CD8-positive, alpha-beta memory T cell (primary cell): ENCODE measurements at places on chromosomes 7 and 10. TPM values are rescaled to one million over a fixed set of nuclear protein-coding genes. Genes with fewer than 3 reads are reported as not detected.

The TAS2R41 gene
- not detected for total RNA-seq

The EBLN1 gene
- not detected for total RNA-seq

DNA sequence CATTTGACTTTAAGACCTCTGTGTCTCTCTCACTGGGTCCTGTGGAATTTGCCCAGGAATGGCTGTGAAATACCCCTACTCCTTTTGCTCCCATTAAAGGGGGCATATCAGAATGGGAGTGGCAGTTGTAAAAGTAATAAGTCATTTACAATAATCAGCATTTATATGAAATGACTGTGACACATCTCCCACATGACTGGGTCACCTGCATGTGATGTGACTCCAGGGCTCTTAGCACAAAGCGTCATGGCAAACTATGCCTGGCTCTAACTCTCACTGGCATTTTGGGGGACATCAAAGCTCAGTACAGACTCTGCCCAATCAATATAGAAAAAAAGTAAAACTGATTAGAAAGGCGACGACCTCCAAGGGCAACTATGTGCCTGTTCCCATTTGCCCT lies 157.6 kb downstream of the RPS24 start:
- no peaks in the 10 kb centered on the region for H3K27me3 ChIP-seq
- H3K27ac ChIP-seq = no peak overlapping the region
- DNase-seq = no peak
- H3K36me3 ChIP-seq = no peaks in the 10 kb centered on the region
- no peak overlapping the region for H3K4me3 ChIP-seq

- no peaks in the 10 kb centered on the region for H3K36me3 ChIP-seq
- H3K27me3 ChIP-seq = no peaks in the 10 kb centered on the region
- DNase-seq = no peak
- no peak overlapping the region for H3K4me3 ChIP-seq
- no peak overlapping the region for H3K27ac ChIP-seq
- no peaks in the 10 kb centered on the region for H3K4me1 ChIP-seq
Observed at GRCh38 chr7:28110427-28111012, 70.1 kb downstream of the JAZF1 start.

The RPEL1 gene
- total RNA-seq = not detected

DNA sequence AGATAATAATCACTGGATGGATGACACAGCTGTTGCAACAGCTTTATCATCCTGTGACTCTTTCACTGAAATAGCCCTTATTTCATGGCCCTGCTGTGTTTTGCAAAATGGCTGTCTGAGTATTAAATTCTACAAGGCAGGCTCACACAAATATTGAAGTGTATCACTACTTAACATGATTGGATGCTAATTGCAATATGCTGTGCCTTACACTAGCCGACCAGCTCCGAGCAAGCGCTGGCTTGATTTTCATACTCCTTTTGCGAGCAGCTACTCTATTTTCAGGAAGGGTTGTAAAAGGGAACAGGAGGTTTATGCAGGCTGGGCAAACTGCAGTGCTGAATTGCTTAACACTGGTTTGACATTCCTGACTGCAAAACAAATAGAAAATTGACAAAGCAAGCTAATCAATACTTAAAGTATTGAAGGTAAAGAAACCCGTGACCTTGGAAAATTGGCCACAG lies 121.6 kb downstream of the CACNB2 start:
- no peaks in the 10 kb centered on the region for H3K36me3 ChIP-seq
- no peak overlapping the region for H3K27ac ChIP-seq
- H3K4me1 ChIP-seq = no peaks in the 10 kb centered on the region
- H3K4me3 ChIP-seq = no peak overlapping the region
- no peak for DNase-seq

GRCh38 chr10:114575417-114576131 lies 82.5 kb downstream of the ABLIM1 start:
- no peaks in the 10 kb centered on the region for H3K27me3 ChIP-seq
- no peak overlapping the region for H3K27ac ChIP-seq
- H3K4me3 ChIP-seq = no peak overlapping the region
- DNase-seq = no peak
- no peaks in the 10 kb centered on the region for H3K4me1 ChIP-seq
- no peaks in the 10 kb centered on the region for H3K36me3 ChIP-seq

DNA sequence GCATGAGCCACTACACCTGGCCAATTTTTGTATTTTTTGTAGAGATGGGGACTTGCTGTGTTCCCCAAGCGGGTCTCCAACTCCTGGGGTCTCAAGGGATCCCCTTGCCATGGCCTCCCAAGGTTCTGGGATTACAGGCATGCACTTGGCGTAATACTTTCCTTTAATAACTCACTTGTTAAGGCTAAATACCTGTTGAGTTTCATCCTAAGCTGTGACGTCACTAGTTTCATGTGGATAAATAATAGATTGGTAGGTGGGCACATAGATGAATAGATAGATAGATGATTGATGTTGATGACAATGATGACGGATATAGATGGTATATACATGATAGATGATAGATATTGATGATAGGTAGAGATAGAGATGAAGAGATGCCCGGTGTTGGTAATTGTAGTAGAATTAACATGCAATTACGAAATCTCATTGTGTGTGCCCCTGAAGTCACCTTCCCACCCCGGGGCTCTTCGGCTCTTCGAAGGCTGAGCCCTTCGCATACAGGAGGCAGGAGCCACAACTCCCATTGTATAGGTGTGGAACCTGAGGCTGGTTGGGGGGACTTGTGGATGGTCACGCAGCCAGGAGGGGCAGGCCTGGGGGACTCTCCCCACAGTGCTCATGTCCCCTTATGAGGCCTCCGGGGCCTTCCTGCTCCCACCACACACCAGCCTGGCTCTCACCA lies 2.6 kb downstream of the GRIFIN start:
- no peak overlapping the region for H3K27ac ChIP-seq
- H3K36me3 ChIP-seq = no peaks in the 10 kb centered on the region
- no peak for DNase-seq

The IGFBP3 gene
- 4.5 TPM for total RNA-seq

- DNase-seq = no peak
- H3K4me3 ChIP-seq = no peak overlapping the region
- no peak overlapping the region for H3K27ac ChIP-seq
- no peaks in the 10 kb centered on the region for H3K36me3 ChIP-seq
Observed at GRCh38 chr10:15265056-15265455, 96.6 kb upstream of the NMT2 start.

The UCN3 gene
- total RNA-seq = not detected

The FXYD4 gene
- total RNA-seq = not detected

DNA sequence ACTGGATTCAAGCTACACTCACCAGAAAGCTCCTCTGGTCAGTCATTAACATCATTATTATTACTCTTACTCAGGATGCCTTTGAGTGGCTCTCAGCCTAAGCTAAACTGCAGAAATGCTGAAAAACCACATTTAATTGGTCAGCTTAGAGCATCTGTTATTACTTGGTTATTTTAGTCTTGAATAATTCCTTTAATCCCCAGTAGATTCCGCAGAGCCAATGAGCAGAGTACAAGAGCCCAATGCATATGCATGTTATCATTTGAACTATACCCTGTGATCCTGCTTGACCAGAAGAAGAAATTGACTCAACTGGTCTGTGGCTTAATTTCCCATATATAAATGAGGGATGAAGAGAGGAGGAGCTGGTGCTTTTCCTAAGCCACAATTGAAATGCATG lies 417.6 kb upstream of the C7orf33 start:
- H3K27me3 ChIP-seq = no peaks in the 10 kb centered on the region
- H3K27ac ChIP-seq = no peak overlapping the region
- H3K4me1 ChIP-seq = no peaks in the 10 kb centered on the region
- no peak for DNase-seq

DNA sequence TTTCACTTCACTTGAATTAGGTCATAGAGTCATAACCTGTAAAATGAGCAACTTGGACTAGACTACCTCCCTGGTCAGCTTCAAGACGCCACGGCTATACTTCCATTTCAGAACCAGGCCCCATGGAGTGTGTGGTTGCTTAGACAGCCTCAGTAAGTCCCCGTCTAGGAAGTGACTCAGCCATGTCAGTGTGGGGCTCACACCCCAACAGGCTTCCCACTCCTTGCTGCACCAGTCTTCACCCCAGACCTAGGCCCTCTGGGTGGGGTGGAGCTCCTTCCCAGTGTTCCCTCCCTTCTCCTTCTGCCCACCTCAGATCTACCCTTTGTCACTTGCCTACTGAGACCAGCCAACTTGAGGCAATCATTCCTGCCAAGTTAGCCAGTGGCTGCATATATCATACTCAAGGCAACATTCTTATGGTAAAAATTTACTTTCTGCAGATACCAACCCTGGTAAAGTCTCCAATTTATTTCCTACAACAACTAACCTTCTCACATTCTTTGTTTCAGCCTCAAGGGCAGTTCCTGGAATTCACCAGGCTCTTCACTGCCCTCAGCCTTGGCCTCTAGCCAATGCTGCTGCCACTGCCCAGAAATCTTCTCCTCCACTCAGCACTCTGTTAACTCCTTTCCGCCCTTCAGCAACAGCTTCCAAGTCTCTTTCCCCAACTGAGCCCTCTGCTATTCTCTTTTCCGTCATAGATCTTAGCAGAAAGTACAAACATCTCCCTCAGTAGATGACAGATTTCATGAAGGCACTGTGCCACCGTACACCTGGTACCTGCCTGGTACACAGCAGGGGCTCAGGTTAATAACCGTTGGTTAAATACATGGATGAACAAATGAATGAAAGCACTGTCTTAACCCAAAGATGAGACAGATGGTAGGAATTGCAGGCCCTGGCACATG lies 31.3 kb upstream of the ZNRF2 start:
- H3K27ac ChIP-seq = no peak overlapping the region
- H3K4me1 ChIP-seq = no peaks in the 10 kb centered on the region
- no peaks in the 10 kb centered on the region for H3K27me3 ChIP-seq
- no peak overlapping the region for H3K4me3 ChIP-seq

The ERLIN1 gene
- 27.7 TPM for total RNA-seq

The CC2D2B gene
- not detected for total RNA-seq

- H3K4me3 ChIP-seq = no peak overlapping the region
- DNase-seq = no peak
- no peaks in the 10 kb centered on the region for H3K36me3 ChIP-seq
- H3K27ac ChIP-seq = no peak overlapping the region
Observed at GRCh38 chr7:118076564-118076963, 107.4 kb upstream of the LSM8 start.

The ARHGAP22 gene
- total RNA-seq = not detected

DNA sequence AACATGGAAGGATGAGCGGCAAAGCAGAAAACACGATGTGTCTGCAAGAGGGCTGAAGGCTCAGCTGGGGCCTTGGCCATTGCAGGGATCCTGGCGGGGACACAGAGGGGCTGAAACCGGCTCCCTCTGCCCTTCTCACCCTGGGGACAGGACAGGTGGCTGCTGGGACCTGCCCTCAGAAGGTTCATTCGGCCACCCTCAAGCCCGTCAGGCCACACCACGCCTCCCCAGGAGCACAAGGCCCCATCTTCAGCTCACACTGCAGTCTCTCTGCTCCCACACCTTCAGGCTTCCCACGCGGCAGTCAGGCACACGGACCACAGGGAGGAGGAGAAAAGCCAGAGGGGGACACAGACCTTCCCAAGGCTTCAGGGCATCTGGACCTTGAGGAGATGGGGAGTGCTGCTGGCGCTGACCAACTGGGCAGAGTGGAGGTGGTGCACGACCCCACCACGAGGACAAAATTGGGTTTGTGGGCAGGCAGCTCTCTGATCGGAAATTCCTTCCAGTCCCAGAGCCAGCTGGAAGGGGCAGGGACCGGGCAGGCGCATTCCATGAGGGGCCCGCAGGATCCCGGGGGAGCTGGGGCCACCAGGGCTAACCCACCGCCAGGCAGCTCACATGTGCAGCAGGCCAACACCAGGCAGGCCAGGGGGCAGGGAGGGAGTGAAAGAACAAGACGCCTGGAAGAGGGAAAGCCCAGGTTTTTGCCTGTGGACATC lies 104.0 kb downstream of the MAD1L1 start:
- H3K4me1 ChIP-seq = no peaks in the 10 kb centered on the region

- DNase-seq = no peak
- no peaks in the 10 kb centered on the region for H3K36me3 ChIP-seq
- H3K4me1 ChIP-seq = no peaks in the 10 kb centered on the region
- no peak overlapping the region for H3K27ac ChIP-seq
Observed at GRCh38 chr7:14420768-14421167, 431.3 kb upstream of the ETV1 start.

- no peak overlapping the region for H3K4me3 ChIP-seq
- no peaks in the 10 kb centered on the region for H3K27me3 ChIP-seq
- no peak overlapping the region for H3K27ac ChIP-seq
- DNase-seq = no peak
- peaks cover 15% of the 10 kb centered on the region for H3K4me1 ChIP-seq
Observed at GRCh38 chr10:1120801-1121211, 64.6 kb downstream of the WDR37 start.

The LRRTM3 gene
- not detected for total RNA-seq

- no peaks in the 10 kb centered on the region for H3K4me1 ChIP-seq
- no peaks in the 10 kb centered on the region for H3K36me3 ChIP-seq
- no peak overlapping the region for H3K27ac ChIP-seq
- no peaks in the 10 kb centered on the region for H3K27me3 ChIP-seq
- no peak overlapping the region for H3K4me3 ChIP-seq
- DNase-seq = no peak
Observed at GRCh38 chr7:47357863-47358262, 224.0 kb downstream of the TNS3 start.

DNA sequence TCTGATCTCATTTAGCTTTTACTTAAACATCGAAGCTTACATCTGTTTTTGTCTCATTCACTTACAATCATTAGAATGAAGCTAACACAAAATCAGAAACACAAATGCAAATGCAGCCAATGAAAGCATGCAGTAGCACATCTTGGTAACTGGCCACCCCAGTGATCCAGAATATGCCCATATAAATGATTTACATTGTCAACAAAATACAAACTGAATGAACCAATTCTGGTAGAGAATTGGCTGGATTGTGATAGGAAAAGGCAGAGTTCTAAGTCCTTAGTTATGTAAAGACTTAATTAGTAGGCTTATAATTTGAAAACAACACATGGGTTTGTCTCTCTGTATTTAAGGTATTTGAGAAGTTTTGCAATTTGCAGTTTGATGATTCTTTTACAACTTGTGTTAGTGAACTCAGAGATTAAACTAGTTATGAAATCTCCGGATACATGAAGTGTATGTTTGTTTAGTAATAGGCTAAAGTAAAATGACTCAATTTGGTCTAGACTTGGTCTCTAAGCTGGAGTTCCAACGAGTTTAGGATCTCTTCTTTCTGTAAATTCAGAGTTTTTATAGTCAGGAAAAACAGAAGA lies 21.2 kb downstream of the TECTB start:
- no peaks in the 10 kb centered on the region for H3K27me3 ChIP-seq
- no peaks in the 10 kb centered on the region for H3K4me1 ChIP-seq
- H3K27ac ChIP-seq = no peak overlapping the region
- H3K36me3 ChIP-seq = no peaks in the 10 kb centered on the region

GRCh38 chr7:155021699-155022145 lies 18.8 kb upstream of the PAXIP1 start:
- H3K27ac ChIP-seq = no peak overlapping the region
- no peak for DNase-seq
- no peaks in the 10 kb centered on the region for H3K36me3 ChIP-seq
- H3K4me1 ChIP-seq = no peaks in the 10 kb centered on the region
